ENCODE measurements at places on chromosomes 4 and X.
A peak's percentile ranks its signal among the peaks of the same experiment; 100 is the strongest.

DNA sequence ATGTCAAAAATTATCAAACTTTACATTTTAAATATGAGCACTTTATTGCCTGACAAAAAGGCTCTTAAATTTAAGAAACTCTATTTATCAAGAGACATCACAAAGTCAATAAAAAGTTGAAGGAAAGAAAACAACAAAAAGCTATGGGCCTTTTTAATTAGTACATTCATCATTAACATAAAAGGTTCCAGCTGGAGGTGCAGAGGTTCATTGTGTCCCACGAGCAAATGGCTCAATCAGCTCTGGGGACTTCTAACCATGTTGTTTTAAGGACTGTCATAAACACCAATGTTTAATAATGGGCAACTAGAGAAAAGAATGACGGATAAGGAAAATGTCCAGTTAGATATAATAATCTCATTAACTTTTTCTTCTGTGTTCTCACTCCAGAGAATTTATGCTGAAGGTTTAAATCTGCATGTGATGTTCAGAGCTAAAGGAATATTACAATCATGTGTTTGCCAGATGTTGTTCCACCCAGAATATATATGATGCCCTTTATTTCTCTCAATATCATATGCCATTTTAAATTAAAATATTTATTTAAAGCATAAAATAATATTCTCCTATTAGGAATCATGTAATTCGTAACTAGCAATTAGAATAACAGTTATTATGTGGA is 840.3 kb upstream of the ADGRL3 start:
- DNase-seq = no peak

GRCh38 chr4:187944179-187944578 is 51.4 kb upstream of the ZFP42 start:
- no peak for DNase-seq

DNA sequence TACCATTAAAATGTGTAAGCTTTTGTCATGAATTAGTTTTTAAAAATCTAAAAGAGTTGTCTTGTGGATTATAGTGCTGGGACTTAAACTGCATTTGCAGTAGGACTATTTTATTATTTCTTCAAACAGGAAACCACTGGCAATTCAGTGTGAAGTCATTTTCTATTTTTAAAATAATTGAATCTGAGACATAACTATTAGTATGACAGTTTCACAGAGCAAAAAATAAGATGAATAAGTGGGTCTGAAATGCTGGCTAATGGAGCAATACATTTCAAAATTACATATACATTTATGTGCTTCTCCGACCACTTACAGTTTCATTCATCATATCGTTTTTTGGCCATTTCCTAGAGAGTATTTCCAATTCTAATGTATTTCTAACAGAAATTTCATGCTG is 75.3 kb upstream of the RAPGEF2 start:
- DNase-seq = no peak

- peak; percentile 25 for DNase-seq
Observed at GRCh38 chrX:153474718-153475117, 4.3 kb upstream of the HAUS7 start.

DNA sequence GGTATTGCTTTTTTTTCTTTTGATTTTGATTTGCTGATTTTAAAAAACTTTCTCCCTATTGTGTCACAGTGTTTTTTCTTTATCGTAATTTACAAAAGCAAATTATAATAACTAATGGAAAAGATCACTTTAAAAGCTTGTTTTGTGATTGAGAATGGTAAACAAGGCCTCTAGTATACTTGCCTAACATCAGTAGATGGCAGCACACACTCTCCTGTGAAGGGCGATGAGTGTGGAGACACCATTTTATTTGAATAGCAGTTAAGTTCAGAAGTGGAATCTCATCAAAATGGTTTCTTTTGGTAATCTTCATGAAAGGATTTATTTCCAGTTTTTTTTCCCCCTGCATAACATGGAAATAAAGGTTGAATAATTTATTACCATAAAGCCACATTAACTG is 72.3 kb downstream of the PAK3 start:
- no peak for DNase-seq

DNA sequence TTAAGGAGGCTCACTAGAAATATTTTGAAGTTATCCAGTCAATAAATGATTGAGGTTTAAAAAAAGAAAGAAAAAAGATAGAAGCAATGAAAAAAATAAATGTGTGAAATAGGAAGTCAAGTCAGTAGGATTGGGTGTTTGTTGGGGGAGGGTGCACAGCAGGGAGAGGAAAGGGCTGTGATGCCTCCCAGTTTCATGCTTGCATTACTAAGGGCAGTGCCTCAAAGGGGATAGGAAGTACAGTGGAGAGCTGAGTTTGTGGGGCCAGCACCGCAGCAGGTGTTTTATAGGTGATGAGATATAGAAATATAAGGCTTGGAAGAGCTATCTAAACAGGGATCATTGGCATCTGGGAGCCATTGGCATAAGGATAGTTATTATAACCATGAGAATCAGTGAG is 919.2 kb downstream of the STIM2 start:
- DNase-seq = no peak

GRCh38 chr4:70709611-70710205 is 12.1 kb upstream of the RUFY3 start:
- no peak for DNase-seq

DNA sequence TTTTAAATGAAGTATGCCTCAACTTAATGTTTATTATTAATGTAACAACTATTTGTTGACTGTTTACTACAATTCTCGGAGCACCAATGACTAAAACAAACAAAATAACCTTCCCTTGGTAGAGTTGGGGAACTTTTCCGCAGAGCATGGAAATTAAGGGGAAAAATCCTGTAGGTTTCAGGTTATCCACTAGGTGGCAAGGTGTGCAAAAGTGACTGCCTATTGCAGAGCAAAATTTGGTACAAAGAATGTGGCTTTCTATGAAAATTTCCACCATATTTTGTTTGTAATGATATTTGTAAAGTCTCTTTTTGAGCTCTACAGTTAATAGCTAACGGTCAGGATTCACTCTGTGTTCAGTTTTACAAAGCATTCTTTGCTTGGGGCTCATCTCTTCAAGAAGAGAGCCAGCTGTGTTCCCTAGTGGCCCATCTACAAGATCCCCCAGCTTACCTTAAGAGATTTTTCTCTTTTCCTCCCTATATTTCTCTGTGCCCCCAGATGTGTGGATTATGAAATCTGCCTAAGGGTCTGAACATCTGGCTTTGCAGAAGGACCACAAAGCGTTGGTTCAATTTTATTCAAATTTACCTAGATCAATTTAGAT is 61.1 kb downstream of the FBXO8 start:
- DNase-seq = no peak

- no peak for DNase-seq
Observed at GRCh38 chrX:47218920-47219815, 687 bp downstream of the CDK16 start.

DNA sequence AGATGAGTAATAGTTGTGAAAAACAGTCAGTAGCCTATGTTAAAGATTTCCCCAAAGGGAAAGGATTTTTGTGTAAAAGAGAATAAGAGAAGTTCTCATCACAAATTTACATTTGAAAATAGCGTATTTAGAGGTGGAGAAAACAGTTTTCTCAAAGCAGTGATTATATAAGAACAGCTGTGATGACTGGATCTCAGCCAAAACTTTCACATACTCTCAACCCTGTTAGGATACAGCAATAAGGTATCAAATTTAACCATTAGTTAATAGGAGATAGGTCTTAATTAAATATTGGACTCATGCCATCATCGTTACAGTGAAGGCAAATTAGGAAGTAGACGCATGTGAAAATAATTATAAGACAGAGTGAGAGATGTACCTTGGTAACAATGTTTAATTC is 622.7 kb downstream of the PCDH18 start:
- no peak for DNase-seq
